Stimulated activated CD8-positive, alpha-beta memory T cell treated with anti-CD3 and anti-CD28 coated beads, Interleukin-4, amount 100 ng/mL, for 4 hours (primary cell): ENCODE measurements at places on chromosomes 11 and 22.

- no peak for DNase-seq
Measured at GRCh38 chr11:83864412-83865057, 578.4 kb upstream of the CCDC90B start.

- DNase-seq: no peak
Measured at GRCh38 chr11:122422682-122423081, 232.8 kb upstream of the UBASH3B start.

DNA sequence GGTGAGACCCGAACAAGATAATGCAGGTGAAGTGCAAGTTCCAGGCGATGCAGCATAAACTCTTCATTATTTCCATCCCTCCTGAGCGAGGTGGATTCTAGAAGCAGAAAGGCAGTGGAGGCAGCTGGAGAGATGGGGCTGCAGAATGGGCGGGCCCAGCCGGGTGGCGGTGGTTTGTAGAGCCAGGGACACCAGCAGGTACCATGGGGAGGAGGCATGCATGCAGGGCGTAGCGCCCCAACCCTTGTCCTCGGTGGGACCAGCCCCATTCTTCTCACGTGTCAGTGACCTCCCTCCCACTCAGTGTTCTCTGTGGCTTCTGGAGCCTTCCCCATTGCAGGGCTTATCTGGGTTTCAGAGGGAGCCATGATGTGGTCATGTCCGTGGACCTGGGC, 38.0 kb downstream of the MPPED1 start:
- no peak for DNase-seq

DNA sequence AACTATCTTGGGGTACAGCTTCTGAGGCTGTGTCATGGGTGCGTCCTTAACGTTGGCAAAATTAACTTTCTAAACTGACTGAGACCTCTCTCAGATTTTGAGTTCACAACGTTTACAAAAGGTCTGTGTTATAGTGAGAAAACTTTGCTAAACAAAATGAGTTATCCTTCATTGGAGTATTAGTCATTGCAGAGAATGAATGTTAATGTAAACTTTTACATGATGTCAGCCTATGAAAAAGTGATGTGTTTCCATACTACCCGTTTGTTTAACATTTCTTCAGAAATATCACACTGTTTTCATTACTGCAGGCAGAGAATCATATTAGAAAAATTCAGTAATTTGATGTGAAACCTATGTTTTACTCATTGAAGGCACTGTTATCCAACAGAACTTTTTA, 32.1 kb downstream of the HSD17B12 start:
- DNase-seq: no peak

DNA sequence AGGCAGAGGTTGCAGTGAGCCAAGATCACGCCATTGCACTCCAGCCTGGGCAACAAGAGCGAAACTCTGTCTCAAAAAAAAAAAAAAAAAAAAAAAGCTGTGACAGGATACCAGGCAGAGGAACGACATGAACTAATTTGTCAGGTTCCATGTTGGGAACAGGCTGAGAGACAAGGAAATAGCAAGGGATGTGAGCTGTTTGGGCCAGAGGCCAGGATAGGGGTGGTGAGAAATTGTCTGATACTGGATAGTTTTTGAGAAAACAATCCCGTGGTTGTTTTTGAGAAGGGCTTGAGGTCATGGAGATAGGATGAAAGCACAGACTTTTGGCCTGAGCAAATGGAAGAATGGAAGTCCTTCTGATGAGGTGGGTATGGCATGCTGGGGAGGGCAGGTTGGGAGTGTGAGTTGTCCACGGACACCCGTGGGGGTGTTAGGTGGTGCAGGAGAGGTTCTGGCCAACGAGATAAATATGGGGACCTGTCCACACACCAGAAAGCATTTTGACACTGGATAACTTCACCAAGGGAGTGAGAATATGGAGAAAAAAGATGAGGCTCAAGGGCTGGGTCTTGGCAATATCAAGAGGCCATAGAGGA, 13.7 kb downstream of the PIWIL3 start:
- no peak for DNase-seq

DNA sequence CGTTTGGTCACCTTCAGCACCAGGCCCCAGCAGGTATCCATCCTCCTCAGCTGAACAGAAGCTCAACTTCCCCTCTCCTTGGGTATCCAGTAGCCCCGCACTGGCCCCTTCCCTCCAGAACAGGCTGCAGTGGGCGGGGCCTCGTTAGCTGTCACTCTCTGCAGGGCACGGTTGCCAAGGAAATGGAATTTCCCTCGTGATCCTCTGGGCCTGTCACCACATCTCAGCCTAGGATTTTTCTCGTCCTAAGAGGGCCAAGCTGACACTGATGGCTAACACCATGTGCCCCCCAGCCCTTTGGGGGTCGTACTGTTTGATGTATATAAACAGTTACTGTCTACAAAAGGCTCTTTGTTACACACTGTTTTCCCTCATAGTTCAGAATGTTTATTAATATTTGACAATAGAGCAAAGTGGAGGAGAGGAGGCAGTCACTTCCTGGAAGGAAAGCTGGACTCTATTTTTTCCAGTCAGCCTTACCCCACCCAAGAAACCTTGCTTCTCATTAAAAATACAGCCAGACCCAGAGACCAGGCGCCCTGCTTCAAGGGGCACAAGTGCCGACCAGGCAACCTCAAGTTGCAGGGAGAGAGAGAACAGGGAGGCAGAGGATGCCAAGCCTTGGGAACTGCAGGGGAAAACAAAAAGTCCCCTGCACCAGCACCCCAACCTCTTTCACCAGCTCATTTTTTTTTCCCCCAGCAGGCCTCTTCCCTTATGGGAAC, 44.5 kb downstream of the FEZ1 start:
- DNase-seq: no peak

GRCh38 chr22:27596133-27596870, 205.3 kb downstream of the MN1 start:
- no peak for DNase-seq

DNA sequence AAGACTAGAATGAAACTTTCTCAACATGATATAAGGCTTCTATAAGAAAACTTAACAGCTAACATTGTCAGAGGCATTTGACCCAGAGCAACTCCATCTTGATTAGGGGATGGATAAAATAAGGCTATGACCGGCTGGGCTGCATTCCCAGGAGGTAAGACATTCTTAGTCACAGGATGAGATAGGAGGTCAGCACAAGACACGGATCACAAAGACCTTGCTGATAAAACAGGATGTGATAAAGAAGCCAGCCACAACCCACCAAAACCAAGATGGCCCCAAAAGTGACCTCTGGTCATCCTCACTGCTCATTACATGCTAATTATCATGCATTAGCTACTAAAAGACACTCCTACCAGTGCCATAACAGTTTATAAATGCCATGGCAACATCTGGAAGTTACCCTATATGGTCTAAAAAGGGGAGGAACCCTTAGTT, 135.2 kb downstream of the TTC28 start:
- DNase-seq: no peak
